ENCODE measurements at places on chromosomes 7 and 10. TPM values are rescaled to one million over a fixed set of nuclear protein-coding genes. Genes with fewer than 3 reads are reported as not detected.

The C10orf67 gene
- 1.6 TPM for total RNA-seq

The CFAP70 gene
- 2.7 TPM for total RNA-seq

- DNase-seq, result no peak
Measured at GRCh38 chr7:135712796-135713195, 15.2 kb downstream of the SLC13A4 start.

DNA sequence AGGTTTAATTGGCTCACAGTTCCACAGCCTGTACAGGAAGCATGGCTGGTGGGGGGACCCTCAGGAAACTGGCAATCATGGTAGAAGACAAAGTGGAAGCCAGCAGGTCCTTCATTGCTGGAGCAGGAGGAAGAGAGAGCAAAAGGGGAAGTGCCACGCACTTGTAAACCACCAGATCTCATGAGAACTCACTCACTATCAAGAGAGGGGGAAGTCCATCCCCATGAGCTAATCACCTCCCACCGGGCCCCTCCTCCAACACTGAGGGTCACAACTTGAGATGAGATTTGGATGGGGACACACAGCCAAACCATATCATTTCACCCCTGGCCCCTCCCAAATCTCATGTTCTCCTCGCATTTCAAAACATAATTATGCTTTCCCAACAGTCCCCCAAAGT lies 171.9 kb upstream of the CACNA2D1 start:
- DNase-seq, result peak; percentile 68

DNA sequence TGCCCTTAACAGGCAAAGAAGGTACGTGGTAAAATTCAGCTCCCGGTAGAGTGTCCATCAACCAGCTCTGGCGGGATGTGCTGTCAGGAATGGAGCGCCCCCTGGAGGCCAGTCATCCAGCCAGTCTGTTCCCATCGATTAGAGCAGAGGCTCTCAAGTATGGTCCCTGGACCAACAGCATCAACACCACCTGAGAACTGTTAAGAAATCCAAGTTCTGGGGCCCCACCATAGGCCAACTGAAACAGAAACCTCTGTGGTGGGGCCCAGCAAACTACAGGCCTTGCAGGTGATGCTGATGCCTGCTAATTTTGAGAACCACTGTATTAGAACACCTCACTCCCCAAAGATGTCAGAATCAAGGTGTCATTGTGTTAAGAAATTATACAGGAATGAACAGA lies 109.2 kb downstream of the DPY19L1 start:
- peak; percentile 78 for DNase-seq

GRCh38 chr10:44393051-44393630 lies 8.2 kb upstream of the CXCL12 start:
- peak; percentile 19 for DNase-seq

The ATG9B gene
- 0.17 TPM for total RNA-seq
